ENCODE measurements at places on chromosomes 5 and 9. TPM values are rescaled to one million over a fixed set of nuclear protein-coding genes. Genes with fewer than 3 reads are reported as not detected.

The ARAP3 gene
- 19.3 TPM for total RNA-seq

The FABP6 gene
- not detected for total RNA-seq

The CNTNAP3B gene
- 31.0 TPM for total RNA-seq

The POU5F2 gene
- 8.5 TPM for total RNA-seq

The MED27 gene
- total RNA-seq = 22.4 TPM

The PKD2L2 gene
- not detected for total RNA-seq

The DIPK1B gene
- 5.2 TPM for total RNA-seq

The ADCY2 gene
- total RNA-seq = 1.5 TPM

The SLCO4C1 gene
- 3.3 TPM for total RNA-seq

The KCNV2 gene
- not detected for total RNA-seq

The SLC6A3 gene
- 0.27 TPM for total RNA-seq

The PAEP gene
- total RNA-seq = not detected

All from spleen (tissue), 13 donors.